ENCODE measurements at places on chromosomes 5 and 9.

DNA sequence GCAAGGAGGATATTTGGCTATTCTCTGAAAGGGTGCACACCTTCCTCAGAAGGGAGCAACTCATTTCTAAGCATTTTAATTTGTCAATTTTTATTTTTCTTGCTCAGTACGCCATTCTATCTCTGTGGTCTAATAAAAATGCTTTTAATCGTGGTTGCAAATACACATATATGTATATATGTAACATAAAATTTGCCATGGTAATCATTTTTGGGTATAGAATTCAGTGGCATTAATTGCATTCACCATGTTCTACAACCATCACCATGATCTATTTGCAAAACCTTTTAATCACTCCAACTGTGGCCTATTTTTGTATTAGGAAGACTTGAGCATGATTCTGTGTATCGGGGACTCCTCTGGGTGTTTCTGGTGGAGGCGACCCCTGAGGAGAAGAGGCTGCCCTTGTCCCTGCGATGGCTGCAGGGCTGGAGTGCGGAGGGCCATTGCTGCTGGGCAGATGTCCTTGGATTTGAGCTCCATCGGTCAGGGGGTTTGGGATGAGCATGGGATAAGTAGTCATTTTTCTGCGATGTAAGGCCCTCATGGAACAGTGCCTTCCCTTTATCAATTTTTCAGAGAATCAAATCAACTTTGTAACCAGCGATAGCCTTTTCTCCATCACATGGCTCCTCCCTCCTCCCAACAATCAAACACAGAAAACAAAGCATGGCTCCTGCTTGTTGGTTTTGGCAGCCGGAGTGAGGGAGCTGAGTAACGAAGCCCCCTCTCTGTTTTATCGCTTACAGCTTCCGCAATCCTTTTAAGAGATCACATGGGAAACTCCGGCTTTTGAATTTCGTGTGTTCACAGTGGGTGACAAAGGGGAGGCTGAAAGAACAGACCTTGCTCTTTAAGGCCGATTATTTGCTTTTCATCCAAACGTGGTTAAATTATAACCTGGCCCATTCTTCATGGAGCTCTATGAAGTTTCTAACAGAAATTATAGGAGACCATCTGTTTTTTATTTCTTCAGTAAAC is 187.3 kb downstream of the TENT4A start:
- no peak for DNase-seq

GRCh38 chr5:10367579-10367978 is 14.1 kb downstream of the MARCHF6 start:
- no peak for DNase-seq

- DNase-seq: no peak
Measured at GRCh38 chr9:33923079-33923478, 106.1 kb downstream of the UBE2R2 start.

GRCh38 chr5:1048861-1049838 is 40.5 kb downstream of the NKD2 start:
- DNase-seq: no peak

DNA sequence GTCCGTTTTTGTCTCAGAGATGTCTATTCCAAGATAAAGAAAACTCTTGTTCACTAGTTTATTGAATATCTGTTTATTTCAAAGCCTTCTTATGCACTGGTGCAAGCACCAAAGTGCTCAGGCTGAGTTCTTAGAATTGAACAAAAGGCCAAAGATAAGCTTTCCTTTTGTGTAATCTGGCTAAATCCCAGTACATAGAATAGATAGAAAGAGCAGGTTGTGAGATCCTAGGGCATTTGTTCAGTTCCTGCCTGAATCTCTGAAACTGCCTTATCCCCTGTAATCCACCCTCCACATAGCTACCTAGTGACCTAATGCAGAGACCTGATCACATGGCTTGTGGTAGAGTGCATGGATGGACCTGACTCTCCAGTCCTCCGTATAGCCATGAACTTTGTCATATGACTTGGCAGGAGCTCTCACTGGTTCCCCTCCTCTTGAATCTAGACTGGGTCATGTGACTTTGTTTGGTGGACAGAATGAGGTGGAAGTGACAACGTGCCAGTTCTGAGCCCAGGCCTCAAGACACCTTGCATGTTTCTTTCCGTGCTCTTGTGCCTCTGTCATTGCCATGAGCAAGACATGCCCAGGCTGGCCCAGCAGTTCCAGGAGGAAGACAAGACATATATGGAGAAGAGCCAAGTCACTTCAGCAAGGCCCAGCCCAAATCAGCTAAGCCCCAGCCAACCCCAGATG is 139.3 kb upstream of the SHB start:
- no peak for DNase-seq

GRCh38 chr5:96708600-96708999 is 46.4 kb downstream of the CAST start:
- no peak for DNase-seq

DNA sequence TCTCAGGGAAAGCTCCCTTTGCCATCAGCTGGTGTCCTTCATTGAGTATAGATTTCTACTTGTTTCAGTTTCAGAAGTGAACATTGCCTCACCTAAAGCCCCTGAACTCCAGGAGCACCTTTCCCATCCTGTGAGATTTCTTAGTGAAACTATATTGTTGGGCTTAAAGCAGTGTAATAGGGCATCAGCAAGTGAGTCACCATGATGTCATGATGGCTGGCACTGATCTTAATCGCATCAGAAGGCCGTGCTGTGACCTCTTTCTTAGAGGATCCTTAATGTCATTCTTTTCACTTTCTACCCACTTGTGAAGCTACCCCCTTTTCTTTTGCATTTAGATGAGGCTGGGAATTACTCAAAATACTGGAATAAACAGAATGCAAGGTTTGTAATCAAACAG is 401.3 kb downstream of the MTRR start:
- DNase-seq: no peak

- DNase-seq: no peak
Measured at GRCh38 chr5:62418462-62419076, 6.0 kb downstream of the IPO11 start.

DNA sequence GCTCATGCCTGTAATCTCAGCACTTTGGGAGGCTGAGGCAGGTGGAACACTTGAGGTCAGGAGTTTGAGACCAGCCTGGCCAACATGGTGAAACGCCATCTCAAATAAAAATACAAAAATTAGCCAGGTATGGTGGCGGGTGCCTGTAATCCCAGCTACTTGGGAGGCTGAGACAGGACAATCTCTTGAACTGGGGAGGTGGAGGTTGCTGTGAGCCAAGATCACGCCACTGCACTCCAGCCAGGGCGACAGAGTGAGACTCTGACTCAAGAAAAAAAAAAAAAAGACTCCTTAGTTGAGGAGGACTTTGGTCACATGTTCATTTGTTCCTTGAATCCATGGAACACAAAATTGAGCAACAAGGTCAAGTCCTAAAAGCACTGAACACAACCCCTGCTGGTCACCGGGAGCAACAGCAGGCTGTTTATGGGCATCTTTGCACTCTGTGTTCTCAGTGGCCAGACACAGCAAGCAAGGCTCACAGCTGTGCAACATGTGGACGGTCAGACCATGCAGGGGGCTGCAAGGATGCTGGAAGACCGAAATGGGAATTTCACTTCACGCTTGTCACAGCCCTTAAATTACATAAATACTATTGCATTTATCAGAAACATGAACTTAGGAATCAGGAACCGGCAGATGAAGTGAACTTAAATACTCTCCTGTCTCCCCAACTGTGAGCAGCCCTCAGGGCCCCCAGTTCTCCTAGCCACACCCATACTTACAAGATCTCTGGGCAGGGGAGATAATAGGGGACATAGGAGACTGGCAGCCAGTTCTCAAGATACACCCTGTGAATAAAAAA is 2.8 kb downstream of the GBGT1 start:
- DNase-seq: no peak

DNA sequence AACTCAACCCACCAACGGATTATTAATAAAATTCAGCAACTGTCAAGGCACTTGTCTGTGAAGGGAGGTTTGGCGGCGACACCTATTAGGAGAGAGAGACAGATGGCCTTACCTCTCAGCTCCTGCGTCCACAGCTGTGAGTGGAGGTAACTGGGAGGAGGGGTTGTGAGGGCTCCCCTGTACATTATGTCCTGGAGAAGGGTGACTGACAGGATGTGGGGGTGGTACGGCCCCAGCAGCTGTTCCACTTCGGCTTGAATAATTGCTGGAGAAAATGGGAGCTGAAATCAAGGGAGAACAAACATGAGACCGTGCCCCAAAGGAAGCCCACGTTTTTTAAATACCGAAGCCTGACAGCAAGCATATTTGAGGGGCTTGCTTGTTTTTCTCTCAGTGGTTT is 353.5 kb upstream of the RFX3 start:
- DNase-seq: no peak

- no peak for DNase-seq
Measured at GRCh38 chr5:15097552-15097951, 226.0 kb upstream of the ANKH start.

GRCh38 chr5:55070968-55071367 is 31.5 kb upstream of the GZMA start:
- DNase-seq: no peak

DNA sequence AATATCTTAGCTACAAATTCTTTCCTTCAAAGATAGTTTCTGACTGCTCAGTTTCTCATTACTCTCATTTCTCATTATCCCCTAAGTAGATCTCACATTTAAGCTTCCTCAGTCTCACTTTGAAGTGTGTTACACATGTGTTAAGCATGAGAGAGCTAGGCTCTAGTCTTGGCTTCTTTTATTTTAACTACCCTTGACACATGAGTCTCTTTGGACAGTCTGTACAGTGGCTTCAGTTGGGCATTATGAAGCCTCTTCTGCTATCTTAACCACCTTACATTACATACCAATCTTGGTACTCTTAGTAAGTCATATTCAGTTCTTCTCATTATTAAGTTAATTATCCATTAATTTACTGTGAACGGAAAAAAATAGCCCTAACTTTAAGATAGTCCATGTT is 232.5 kb downstream of the FBXL17 start:
- no peak for DNase-seq

GRCh38 chr5:133340822-133341221 is 271.5 kb downstream of the FSTL4 start:
- DNase-seq: no peak

DNA sequence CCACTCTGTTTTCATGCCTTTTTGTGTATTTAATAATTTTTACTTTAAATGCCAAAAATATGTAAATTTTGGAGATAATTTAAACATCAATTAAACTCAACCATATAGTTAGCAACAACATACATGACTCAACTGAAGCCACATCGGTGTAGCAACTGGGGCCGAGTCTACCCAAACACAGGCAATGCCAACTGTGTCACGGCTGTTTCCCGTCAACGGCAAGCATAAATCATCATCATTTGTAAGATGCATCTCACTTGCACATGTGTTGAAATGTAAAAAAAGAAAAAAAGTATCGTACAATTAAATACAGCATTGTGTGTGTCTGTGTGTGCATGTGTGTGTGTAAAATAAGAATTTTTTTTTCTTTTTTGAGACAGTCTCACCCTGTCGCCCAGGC is 160.1 kb upstream of the TAS2R1 start:
- DNase-seq: no peak

- DNase-seq: no peak
Measured at GRCh38 chr5:122153774-122154173, 24.4 kb downstream of the ZNF474 start.

- no peak for DNase-seq
Measured at GRCh38 chr9:76180541-76180940, 213.7 kb downstream of the RFK start.

DNA sequence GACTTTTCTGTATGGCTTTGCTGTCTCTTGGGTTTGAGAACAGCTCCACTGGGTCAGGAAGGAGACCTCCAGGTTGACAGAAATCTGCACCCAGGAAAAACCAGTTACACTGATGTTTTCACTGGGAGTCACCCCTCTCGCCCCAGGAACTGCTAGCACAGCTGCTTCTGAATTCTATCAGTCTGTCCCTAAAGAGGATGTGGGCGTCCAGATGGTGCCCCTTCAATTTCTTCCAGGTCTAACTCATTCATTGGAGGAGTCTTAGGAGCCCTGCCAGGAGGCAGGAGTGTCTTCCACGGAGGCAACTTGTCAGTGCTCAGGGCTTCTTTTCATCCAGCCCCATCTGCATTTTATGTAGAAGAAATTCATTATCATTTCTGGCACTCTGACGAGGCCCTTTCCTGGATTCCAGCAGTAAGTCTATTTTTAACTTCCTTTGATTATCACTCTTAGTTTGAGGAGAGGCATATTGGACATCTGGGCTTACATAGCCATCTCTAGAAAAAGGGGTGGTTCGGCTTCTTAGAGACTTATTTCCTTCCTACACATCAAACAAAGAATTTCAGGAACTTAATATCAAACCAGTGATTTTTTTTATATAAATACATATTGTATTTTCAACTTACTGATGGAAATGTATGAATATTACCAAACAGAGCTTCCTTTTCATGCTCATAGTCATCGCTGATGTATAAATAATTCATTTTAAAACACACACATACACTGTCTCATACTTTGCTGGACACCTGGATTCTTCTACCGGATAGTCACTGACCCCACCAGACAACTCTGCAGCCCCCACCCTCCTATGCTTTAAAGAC is 148.8 kb downstream of the IRX2 start:
- DNase-seq: no peak

DNA sequence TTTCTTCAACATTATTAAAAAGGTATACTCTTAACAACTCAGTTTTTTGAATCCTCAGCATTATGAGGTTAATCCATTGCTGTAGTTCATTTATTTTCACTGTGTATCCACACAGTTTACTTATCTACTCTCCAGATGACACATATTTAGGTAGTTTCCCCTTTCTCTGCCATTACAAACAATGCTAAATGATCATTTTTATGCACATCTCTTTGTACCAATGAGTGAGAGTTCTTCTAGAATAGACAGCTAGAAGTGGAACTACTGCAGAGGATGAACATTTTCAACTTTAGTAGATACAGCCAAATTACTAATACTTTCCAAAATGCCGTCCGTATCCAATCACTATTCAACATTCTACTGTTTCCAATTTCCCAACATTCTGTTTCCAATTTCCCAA is 11.5 kb downstream of the AFF4 start:
- no peak for DNase-seq

- DNase-seq: no peak
Measured at GRCh38 chr5:148951612-148952011, 111.2 kb downstream of the SH3TC2 start.

DNA sequence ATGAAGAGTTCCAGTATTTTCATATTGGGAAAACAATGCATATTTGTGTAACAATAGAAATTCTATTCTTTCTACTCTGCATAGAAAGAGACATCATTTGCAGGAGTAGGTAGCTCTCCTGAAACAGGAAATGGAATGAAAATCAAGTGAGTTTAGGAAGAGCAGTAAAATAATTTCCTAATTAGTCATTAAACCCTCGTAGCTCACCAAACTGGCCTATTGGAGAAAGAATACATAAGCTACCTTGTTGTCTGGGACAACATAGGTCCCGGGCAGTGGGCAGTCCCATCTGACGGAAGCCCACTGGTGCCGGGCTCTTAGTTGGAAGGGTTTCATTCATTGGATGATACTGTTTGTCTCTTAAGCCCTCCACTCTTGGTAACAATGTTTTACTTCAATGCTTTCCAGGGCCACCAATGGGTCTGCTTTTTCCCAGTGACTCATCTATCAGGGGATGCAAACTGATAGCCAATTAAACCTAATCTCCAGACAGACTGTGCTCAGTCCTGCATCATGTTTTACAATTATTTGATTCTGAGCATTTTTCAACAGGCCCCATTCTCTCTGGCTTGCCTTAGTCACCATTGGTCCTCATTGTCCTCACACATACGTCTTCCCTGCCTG is 46.5 kb downstream of the GNA14 start:
- no peak for DNase-seq

- no peak for DNase-seq
Measured at GRCh38 chr9:21708260-21708711, 94.2 kb upstream of the MTAP start.

GRCh38 chr5:44443172-44443571 is 54.0 kb upstream of the FGF10 start:
- no peak for DNase-seq

Measured in cortex of kidney (tissue), 1 donor.